ENCODE measurements at places on chromosomes 11 and 22. TPM values are rescaled to one million over a fixed set of nuclear protein-coding genes. Genes with fewer than 3 reads are reported as not detected.

The MYRF gene
- 0.72 TPM for total RNA-seq

The PDXP gene
- 10.0 TPM for total RNA-seq

The ARHGAP8 gene
- total RNA-seq = 28.2 TPM

The PKDREJ gene
- not detected for total RNA-seq

The KREMEN1 gene
- 6.5 TPM for total RNA-seq

The MPPED2 gene
- not detected for total RNA-seq

The DBX1 gene
- total RNA-seq = not detected

The OR2AG2 gene
- total RNA-seq = under 0.01 TPM

The TMEM151A gene
- total RNA-seq = not detected

The TPH1 gene
- under 0.01 TPM for total RNA-seq

The MS4A6E gene
- total RNA-seq = not detected

The CELSR1 gene
- 81.2 TPM for total RNA-seq

The BDNF gene
- 1.4 TPM for total RNA-seq

The CALCA gene
- total RNA-seq = not detected

The APOC3 gene
- not detected for total RNA-seq

The MTA2 gene
- 141 TPM for total RNA-seq
